ENCODE measurements at places on chromosomes 6 and 20. TPM values are rescaled to one million over a fixed set of nuclear protein-coding genes. Genes with fewer than 3 reads are reported as not detected.

Gene SLC52A3
- 3.0 TPM for total RNA-seq

Gene ERGIC3
- total RNA-seq = 178 TPM

Gene PYGB
- total RNA-seq = 54.8 TPM

Gene SMIM29
- 53.3 TPM for total RNA-seq

Gene PRL
- total RNA-seq = not detected

Gene CALHM4
- total RNA-seq = not detected

Gene LGSN
- not detected for total RNA-seq

Gene GLP1R
- not detected for total RNA-seq

Gene MEI4
- total RNA-seq = 0.11 TPM

Gene FNDC1
- total RNA-seq = under 0.01 TPM

Gene METTL24
- total RNA-seq = not detected

Gene ZSCAN23
- total RNA-seq = 8.4 TPM

Gene NKX2-2
- total RNA-seq = 3.7 TPM

Gene TPX2
- 222 TPM for total RNA-seq

Gene CTAGE9
- total RNA-seq = not detected

Gene NNAT
- total RNA-seq = not detected

Gene LRRC73
- 2.1 TPM for total RNA-seq

Gene EFCAB8
- total RNA-seq = not detected

Gene DUSP22
- total RNA-seq = 21.0 TPM

Gene COL11A2
- 5.5 TPM for total RNA-seq

Gene IRAK1BP1
- 4.0 TPM for total RNA-seq

Gene VWA7
- 0.34 TPM for total RNA-seq

Gene BPIFB4
- not detected for total RNA-seq

All from Daoy (cell line).